ENCODE measurements at places on chromosomes 1 and 21.

- peak; percentile 65 for DNase-seq
Measured at GRCh38 chr1:155083865-155084721, 5.5 kb downstream of the EFNA3 start.

GRCh38 chr1:34164771-34165391, at the start of gene CSMD2:
Gene CSMD2, minus strand, starts transcription at chr1:34165230. Its CDS starts 133 bp downstream, at chr1:34165097.
- DNase-seq, result no peak

DNA sequence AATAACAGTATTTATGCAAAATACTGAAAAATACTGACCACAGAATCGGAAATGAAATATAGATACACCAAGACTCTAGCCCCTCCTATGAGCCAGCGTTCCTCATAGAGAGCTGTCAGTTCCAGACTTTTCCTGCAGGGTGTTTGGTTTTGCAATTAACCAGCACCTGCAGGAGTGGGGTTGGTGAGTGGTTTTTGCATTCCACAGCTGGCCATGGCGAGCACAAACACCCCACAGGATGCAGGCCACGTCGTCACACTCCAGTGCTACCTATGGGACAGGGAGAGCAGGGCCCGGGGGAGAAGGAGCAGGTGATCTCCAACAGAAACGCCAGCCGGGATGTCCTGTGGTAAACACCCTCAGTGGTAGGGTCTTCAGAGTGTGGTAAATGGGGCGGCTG, 94.1 kb downstream of the ERG start:
- DNase-seq, result no peak

DNA sequence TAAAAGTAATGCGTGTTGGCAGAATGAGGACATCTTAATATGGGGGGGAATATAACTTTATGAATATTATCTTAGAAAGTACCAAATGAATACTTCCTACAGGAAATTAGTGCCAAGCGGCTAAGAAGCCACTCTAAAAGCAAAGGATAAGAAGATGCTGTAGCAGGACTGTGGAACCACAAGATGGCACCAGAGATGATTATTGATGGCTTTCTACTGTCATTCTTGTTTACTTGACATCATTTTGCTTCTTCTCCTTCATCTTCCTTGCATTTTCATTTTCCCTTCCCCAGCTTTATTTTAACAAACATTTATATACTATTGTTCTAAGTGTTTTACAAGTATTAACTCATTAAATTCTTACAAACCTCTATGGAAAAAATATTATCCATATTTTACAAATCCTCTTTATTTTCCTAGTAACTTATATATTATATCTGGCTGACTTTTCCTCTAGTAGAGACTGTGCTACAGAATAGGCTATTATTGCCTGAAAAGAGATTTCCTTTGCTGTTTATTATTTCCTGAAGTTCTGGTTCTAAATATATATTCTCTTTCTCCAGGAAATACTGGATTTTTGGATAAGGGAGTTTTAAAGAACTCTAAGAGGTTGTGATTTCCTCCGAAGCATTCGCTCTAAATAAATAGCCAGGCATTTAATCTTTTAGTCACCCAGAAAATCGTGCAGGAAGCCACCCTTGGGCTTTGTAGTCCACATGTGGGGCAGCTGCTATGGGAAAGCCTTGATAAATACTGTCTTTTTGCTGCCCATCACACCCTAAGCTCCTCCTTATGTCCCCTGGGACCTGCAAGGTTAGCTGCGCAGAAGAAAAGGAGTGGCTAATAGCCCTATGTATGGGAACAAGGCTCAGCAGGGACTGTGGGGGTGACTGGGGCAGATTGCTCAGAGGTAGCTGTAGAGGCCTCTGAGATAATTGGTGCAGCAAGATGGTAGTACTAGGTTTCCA, 69.8 kb downstream of the TPR start:
- DNase-seq, result no peak

GRCh38 chr1:28297826-28298225, 31.0 kb upstream of the MED18 start:
- no peak for DNase-seq

GRCh38 chr1:176043537-176043936, 163.5 kb downstream of the COP1 start:
- DNase-seq, result no peak
